Renal cortical epithelial cell (primary cell): ENCODE measurements at places on chromosomes 5 and 9. TPM values are rescaled to one million over a fixed set of nuclear protein-coding genes. Genes with fewer than 3 reads are reported as not detected.

DNA sequence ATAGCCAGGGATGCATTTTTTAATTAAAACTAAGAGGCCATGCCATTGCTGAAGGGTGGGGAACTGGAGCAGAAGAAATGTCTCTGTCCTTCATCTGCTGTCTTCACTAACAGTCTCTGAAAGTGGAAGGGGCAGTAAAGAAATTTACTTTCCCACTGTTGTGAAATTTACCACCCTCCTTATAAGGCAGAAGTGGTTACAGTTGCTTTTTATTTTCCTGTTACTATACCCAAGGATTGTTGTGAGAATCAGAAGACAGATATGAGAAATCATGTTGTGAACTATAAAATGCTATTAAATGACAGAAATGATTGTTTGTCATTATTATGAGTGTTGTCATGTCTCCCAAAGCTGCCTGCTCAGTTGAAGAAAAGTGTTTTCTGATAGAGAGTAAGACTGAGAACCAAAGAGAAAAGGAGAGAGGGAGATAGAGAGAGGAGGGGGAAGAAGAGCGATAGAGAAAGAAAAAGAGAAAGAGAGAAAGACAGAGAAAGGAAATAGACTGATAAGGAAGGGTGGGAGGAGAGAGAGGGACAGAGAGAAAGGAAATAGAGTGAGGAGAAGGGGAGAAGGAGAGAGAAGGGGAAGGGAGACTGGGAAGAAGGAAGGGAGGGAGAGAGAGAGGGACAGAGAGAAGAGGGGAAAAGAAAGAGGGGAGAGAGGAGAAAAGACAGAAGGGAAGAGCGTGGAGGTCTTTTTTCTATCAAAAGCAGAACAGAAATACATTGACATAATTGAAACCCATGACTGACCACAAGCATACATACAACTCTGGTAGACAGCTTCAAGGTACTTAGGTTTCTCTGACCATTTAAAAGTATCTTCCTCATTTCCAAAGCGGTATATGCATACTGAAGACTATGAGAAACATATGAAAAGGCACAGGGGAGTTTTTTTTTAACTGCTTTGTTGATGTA is 22.5 kb downstream of the SEC61B start:
- no peak for DNase-seq

FASTKD3 gene
- 14.8 and 19.6 TPM in 2 replicates for total RNA-seq

CDHR2 gene
- not detected in 2 replicates for total RNA-seq

EPB41L4B gene
- total RNA-seq, result 5.8 and 13.5 TPM in 2 replicates

MRNIP gene
- total RNA-seq, result 10.8 and 26.5 TPM in 2 replicates

HAPLN1 gene
- total RNA-seq, result not detected in 2 replicates

SLC6A7 gene
- not detected in 2 replicates for total RNA-seq

GADD45G gene
- 0.20 TPM in 1 of 2 replicates, not detected in the other for total RNA-seq

- peak; percentile 34 for DNase-seq
Observed at GRCh38 chr9:38359297-38359653, 33.2 kb upstream of the ALDH1B1 start.

DNA sequence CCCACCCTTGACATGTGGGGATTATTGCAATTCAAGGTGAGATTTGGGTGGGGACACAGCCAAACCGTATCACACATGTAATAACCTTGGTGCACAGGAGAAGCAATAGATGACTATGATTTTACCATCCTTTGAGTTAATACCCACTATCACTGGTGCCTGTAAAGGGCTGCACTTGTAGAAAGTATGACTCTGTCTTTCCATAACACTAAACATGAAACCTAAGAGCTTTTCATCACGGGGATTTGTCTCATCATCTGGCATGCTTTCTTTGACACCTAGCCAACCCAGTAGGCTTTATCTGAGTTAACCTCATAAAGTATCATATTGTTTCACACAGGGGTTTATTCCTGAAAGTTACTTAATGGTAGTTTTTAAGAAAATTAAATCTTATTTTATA is 188.9 kb upstream of the TNC start:
- DNase-seq, result no peak

- peak; percentile 33 for DNase-seq
Observed at GRCh38 chr5:83554686-83555085, 83.1 kb downstream of the VCAN start.

LOX gene
- total RNA-seq, result 38.7 and 166 TPM in 2 replicates

DNA sequence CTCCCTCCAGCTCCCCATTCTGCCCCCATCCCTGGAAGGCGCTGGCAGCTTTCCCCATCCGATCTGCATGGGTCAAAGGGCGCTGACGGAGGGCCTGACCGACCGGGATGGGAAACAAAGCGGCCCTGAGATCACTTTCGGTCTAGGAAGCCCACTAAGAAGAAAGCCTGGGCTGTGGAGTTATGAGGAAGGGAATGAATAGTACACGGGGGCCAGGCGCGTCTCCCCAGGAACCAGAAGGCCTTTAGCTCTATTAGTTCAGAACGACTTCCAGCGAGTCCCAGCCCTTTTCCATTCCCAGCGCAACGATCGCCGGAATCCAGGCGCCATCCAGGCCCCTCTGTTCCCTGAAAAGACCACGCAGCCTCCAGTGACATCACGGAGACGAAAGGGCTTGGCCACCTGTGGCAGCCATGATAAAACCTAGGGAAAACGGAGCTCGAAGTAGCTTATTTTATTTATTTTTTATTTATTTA is 70.1 kb upstream of the CCDC180 start:
- no peak for DNase-seq

OR2Y1 gene
- not detected in 2 replicates for total RNA-seq
